ENCODE measurements at places on chromosomes 5 and 9.

GRCh38 chr9:84170521-84171141 is 169.9 kb downstream of the SLC28A3 start:
- peak; percentile 97 for DNase-seq

DNA sequence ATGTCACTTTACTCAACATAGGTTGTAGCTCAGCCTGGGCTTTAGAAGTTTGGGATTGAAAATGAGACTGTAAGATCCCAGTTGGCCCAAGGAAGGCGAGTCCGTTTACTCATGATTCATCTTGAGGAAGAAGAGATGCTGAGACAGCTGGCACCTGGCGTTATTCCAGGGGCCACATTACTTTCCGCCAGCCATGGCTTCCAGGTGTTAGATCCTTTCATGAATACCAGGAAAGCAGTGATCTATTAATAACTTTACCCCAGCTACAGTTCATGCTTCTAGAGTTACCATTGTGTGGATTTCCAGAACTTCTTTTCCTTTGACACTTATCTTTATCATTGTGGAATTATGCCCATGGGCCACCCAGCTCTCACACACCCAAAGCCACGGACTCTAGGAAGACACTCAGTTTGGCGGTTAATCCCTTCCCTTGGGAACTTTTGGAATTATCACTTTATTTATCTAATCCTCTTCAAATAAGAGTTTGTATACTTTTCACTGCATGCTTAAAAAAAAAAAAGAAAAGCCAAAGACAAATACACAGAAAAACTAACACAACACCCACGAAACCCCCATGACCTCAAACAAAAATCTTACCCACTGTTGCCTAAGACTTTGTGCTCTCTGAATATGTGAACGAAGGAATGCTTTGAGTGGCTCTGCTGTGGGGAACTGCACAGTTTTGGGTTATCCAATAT is 26.9 kb downstream of the RAI14 start:
- DNase-seq: peak; percentile 96

- no peak for DNase-seq
Observed at GRCh38 chr9:18754537-18754936, 278.5 kb downstream of the SAXO1 start.

DNA sequence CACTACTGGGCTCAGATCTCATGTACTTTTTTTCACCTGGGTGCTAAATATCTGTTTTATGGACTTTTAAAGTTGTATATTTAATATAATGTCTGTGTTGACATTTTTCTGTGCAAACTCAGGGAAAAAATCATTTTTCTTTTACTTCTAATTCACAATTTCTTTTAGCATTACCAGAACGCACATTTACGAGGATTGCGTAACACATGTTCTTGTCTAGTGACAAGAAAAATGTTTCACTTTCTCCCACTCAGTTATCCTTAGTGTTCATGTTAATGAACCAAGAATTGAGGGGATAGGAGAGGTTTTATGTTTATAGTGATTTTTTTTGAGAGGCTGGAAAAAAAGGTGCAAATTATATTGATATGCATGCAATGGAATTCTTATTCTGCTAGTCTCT is 86.3 kb upstream of the PJA2 start:
- no peak for DNase-seq

- no peak for DNase-seq
Observed at GRCh38 chr9:136441681-136442245, 2.1 kb upstream of the INPP5E start.

GRCh38 chr9:106972082-106972481 is 109.1 kb downstream of the ZNF462 start:
- DNase-seq: no peak

- DNase-seq: no peak
Observed at GRCh38 chr5:103013933-103014552, 105.9 kb downstream of the GIN1 start.

DNA sequence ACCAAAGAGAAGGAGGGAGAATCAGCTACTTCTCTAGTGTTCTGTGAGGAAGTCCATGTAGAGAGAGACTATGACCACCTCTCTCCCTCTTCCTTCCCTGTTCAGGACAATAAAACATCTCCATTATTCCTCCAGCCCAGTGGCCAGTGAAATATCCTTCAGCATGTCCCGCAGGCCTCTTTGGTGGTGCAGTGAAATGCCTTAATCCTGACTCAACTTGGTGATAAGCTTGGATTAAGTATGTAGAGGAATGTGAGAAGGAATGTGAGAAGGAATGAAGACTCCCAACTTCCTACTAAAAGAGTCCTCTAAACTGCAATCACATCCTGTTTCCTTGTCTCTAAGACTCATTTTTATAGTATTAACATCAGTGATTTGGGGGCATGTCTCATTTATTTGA is 167.3 kb downstream of the TRPM3 start:
- DNase-seq: peak; percentile 96

DNA sequence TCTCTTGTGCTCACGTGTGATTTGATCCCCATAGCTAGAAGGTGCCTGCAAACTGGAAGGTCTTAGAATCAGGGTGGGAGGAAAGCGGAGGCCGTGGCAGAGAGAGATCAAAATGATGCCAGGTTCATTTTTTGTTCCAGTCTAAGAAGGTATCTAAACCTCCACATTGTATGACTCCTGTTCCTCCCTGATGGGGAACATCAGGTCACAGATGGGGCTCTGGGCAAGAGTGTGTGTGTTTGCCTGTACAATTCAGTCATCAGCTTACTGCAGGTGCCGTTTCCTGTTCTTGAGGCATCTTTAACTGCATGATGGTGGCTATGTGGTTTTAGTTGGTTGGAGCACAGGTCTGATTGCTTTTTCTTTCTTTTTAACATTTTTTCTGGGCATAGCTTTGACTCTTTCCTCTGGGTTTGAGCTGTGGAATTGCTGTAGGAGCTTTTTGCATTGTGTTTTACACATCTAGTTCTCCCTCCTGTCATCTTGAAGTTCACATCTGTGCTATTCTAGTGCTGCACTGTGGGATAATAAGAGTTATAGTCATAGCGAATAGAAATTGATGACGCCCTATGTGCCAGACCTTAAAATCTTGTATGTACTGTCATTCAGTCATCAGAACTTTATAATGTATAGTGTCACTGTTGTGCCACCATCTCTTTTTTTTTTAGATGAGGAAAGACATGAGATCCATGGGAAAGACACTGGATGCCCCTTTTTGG is 30.8 kb downstream of the ARHGAP26 start:
- no peak for DNase-seq

- DNase-seq: no peak
Observed at GRCh38 chr5:173736374-173736773, 119.9 kb upstream of the BOD1 start.

GRCh38 chr5:53520813-53521212 is 39.6 kb upstream of the NDUFS4 start:
- DNase-seq: no peak

DNA sequence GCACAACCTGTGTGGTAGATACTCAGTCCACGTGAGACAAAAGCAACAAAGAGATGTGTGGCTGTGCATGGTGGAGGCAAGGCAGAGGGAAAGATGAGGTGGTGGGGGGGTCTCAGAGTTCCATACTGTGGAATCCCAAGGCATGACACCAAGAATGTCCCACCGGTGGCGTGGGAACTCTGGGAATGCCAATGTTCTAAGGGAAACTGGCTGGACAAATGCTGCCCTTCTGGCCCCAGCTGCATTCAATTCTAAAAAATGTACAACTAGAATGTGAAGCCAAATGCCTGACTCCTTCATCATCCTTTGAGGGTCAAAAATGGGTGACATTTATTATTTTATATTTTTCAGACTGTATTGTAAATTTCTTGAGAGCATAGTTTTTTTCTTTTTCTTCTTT is 58.2 kb upstream of the EQTN start:
- DNase-seq: no peak

- no peak for DNase-seq
Observed at GRCh38 chr5:80705801-80706200, 51.0 kb upstream of the DHFR start.

- no peak for DNase-seq
Observed at GRCh38 chr5:68711293-68712200, 382.3 kb upstream of the SLC30A5 start.

- DNase-seq: peak; percentile 78
Observed at GRCh38 chr5:17156463-17156862, 61.0 kb upstream of the BASP1 start.

DNA sequence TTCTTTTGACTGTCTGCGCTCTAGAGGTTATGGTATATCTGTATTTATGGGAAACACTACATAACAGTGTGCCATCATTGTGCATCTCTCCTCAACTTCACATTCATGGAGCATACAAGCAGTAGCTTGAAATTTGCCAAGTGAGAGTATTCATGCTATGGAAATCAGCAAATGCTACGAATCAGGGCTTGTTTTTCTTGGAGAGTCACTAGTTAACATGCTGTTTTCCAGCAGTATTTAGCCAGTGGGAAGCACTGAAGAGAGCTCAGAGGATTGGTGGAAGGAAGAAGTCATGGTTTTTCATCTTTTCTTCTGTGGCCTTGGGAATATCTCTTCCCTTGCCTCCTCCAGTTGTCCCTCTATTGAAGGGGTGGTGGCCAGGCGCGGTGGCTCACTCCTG is 303.0 kb downstream of the PSAT1 start:
- no peak for DNase-seq

- no peak for DNase-seq
Observed at GRCh38 chr5:141121985-141122384, 367 bp downstream of the PCDHB4 start.

- DNase-seq: no peak
Observed at GRCh38 chr9:32405506-32405905, 21.1 kb downstream of the ACO1 start.

DNA sequence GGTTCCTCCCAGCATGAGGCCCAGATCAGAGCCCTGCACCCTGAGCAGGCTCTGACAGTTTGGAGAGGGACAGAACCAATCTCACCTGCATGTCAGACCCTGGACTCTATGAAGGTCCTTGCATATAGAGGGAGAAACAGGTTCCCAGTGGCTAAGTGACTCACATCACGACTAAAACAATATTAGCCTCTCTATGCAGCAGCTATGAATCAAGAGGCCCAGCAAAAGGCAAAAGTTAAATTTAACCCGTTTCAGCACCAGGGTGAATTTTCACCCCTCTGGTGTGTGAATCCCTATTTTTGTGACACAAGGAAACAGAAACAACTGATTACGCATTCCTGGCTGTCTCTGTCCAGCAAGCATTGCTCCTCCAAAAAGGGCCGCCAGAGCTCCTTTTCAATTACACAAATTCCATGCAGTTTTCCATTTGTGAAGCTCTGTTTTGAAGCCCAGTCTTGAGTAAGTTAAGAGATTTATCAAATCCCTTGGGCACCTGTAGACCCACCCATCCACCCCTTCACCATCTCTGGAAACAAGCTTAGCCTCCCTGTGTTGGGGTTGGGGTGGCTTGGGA is 136.6 kb downstream of the GABBR2 start:
- no peak for DNase-seq

DNA sequence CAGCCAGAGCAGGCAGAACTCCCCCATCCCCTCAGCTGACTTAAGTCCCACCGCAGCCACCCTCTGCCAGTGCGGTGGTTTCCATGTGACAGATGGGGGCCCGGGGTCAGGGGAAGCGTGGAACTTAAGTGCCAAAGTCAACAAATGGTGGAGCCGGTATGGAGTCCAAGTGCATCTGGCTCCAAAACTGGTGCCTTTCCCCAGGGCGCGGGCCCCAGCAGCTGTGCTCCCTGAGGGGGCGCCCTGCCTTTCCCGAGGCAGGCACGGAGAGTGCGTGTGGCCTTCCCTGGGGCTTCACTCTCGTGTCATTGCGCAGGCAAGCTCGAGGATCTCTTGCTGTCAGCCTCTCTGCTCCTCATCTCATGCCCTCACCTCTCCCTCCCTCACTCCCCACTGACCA is 33.8 kb downstream of the SLC46A2 start:
- no peak for DNase-seq

GRCh38 chr5:122352331-122352730 is 40.3 kb downstream of the SNCAIP start:
- no peak for DNase-seq

GRCh38 chr9:101421653-101422065 is 13.9 kb downstream of the ALDOB start:
- DNase-seq: no peak

DNA sequence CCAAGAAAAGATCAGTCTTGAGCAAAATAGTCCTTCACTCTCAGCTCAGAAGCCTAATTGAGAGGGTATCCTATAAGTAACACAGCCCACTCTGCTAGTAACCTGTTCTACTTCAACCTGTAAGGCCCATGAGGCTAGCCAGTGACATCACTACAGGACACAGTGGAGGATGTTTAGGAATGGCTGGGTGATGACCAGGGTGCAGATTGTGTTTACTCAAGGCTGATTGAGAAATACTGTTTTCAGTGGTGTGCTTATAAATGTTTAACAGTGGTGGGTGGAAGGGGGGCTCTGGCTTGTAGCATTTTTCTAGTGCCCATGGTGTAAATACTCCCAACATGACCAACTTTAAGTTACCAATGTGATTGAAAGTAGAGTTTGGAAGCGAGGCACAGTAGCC is 159.8 kb upstream of the CCDC152 start:
- no peak for DNase-seq

DNA sequence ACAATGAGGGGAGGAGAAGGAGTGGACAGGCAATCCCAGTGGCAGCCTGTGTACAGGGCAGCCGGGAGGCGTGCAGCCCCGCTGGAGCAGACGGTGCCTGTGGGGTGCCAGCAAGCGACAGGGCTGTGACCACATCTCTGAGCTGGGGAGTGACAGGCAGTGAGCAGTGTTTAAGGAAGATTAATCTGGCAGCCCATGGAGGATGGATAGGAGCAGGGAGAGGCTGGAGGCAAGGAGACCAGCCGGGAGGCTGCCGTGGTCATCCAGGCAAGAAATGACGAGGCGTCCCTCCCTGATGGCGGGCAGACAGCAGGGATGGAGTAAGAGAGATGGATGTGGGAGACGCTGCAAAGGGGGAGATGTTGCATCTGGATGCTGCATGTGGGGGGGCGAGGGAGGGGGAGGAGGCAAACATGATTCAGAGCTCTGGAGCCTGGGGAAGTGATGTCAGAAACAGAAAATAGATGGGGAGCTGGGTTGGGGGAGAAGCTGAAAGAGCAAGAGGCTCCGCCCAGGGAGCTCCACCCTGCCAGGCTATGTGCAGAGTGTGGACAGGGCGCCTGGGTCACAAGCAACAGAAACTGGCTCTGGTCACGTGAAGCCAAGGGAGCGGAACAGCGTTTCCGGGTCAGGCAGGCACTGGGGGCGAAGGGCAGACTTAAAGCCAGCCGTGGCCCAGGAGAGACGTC is 12.6 kb downstream of the UNC5A start:
- no peak for DNase-seq

DNA sequence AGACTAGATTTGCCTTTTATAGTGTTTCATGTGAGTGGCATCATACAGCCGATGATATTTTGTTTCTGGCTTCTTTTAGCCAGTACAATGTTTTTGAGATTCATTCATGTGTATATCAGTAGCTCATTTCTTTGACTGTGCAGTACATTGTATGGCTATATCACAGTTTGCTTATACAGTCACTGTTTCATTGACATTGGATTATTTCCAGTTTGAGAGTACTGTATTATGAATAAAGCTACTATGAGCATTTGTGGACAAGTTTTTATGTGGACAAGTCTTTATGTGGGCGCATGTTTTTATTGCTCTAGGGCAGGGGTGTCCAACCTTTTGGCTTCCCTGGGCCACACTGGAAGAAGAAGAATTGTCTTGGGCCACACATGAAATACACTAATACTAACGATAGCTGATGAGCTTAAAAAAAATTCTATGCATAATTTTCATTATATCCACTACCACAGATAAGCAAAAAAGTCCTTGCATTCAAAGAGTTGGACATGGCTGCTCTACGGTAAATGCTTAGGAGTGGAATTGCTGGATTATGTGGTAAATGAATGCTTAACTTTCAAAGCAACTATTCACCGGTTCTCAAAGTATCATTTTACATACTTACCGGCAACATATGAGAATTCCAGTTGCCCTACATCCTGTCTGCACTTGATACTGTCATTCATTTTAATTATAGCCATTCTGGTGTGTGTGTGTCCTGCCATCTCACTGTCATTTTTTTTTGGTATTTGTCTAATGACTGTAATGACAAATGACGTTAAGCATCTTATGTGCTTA is 177.8 kb downstream of the RGS3 start:
- no peak for DNase-seq
